Psoas muscle (tissue), 8 donors: ENCODE measurements at places on chromosomes 2 and 18. TPM values are rescaled to one million over a fixed set of nuclear protein-coding genes. Genes with fewer than 3 reads are reported as not detected.
A peak's percentile ranks its signal among the peaks of the same experiment; 100 is the strongest.

DNA sequence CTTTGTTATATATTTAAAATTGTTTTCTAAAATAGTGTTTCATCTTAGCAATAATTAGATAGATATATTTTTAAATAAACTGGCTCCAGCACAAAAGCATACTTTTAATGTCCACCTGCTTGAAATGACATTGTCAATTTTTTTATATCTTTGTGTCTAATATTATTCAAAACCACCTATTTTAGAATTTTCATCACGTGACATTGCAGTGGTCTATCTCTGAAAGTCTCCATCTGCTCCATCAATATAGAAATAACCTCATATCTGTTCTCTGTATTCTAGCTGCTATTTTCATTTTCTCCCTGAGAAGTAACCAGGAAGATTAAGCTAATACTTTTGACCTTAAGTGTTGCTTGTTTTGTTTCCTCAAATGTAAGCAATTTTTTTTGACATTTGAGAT is 248.0 kb upstream of the CNTNAP5 start:
- DNase-seq: no peak

GRCh38 chr18:5975111-5976002 is 80.0 kb upstream of the TMEM200C start:
- no peak for DNase-seq

The UPP2 gene
- polyA plus RNA-seq: not detected

The FSHR gene
- polyA plus RNA-seq: not detected

DNA sequence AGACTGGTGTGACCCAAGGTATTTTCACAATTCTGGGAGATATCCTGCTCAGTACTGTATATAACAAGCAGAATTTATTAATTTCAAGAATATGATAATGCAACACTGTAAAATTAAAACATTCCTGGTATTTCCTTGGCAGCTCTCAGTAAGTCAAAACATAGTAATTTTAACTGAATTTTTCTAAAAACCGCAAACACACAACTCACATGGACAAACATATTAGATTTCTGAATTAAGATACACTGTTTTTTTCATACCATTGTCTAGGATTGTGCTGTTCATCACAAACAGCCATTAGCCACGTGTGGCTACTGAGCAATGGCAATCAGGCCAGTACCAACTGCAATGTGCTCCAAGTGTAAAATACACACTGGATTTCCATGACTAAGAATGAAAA is 29.6 kb downstream of the LPIN2 start:
- DNase-seq: no peak

DNA sequence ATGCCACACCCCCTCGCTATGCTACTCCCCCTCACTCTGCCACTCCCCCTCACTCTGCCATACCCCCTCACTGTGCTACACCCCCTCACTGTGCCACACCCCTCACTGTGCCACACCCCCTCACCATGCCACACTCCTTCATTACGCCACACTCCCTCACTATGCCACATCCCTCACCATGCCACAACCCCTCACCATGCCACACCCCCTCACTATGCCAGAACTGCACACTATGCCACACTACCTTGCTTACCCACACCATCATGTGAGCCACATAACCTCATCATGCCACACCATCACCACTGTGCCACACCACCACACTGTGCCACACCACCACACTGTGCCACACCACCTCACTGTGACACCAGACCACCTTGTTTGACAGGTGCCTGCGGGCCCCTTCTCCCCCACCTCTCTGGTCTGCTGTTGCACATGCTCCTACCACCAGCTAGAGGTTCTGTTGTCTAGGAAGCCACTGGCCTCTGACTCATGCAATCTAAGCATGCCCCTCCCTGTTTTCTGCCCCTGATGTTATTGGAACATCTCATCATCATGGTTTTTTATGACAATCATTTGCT is 22.0 kb downstream of the MARCHF4 start:
- DNase-seq: no peak

The NAT8 gene
- polyA plus RNA-seq: not detected

GRCh38 chr2:100924520-100925451 is 77.3 kb upstream of the RPL31 start:
- DNase-seq: no peak

- DNase-seq: no peak
Measured at GRCh38 chr2:235951982-235952381, 216.2 kb downstream of the GBX2 start.

DNA sequence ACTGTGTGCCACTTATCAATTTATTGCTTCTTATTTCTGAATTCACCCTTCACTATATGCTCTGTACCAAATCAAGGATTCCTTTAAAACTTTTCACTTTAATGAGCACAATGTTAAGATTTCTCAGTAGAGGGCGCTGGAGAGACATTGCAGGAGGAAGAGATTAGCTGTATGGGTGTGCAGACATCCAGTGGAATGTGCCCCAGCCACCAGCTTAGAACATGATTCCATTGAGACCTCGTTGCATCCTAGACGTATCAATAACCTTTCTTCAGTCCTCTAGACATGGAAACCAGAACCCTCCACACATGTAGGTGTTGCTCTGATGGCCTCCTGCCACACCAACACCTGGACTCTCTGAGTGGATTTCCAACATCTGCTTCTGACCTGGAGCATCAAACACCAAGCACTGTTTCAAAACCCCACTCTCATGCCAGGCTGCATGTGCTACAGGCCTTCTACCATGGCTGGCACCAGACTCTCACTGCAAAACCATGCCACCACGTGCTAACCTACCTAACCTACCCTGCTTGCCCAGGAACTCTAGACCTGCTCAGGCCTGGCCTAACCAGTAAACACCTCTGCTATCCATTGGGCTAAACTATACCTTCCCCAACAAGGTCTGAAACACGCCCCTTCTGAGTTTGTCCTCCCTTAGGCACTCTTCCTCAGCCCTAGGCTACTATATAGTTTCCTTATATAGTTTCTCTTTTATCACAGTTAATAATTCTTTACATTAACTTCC is 633.2 kb upstream of the PKDCC start:
- no peak for DNase-seq

The SCN7A gene
- polyA plus RNA-seq: 1.4 TPM

GRCh38 chr2:199459286-199460100 is 1.8 kb upstream of the SATB2 start:
- DNase-seq: peak; percentile 95

- no peak for DNase-seq
Measured at GRCh38 chr2:129492548-129492947, 486.9 kb upstream of the RAB6C start.

DNA sequence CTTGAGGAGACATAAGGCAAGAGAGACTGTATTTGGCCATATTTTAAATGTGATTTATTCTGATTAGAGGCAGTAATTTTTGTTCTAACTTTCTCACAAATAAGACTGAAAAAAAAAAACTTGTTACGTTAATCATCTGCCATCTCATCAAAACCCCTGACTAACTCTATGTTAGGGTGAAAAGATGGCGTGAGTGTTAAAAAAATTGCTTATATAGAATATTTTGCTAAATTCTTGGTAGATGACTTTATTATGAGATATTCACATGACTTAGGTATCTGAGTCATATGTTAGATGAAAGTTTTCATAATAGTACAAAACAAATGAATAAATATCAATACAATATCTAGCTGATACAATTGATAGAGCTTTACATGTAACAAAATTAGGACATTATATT is 1508.7 kb upstream of the TMEFF2 start:
- DNase-seq: no peak

DNA sequence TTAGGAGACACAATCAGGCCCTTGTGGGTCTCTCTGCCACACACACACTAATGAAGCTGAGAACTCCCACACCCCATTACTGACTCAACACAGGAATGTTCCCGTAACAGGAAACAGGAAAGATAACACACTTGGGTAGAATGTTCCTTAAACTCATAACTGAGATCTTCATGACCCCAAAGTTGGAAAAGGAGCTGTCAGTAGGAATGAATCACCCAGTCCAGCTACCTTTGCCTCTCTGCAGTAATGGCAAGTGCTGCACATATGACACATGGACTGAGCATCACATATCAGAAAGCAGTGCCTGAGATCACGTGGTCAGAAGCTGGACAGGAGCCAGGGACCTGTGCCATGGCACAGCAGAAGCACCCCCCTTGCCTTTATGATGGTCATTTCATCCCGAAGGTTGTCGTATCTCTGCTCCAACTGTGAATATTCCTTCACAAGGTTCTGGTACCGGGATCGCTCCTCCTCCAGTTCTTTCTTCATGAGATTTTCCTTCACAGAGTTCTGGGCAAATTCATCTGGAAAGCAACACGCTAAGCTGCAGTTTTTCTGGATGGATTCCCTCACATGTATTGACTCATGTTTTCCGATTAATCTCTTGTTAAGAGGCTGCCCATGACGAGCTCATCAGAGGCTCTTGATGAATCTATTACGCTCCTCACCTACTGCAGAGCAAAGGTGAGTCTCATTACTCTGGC is 65.4 kb upstream of the ACAA2 start:
- no peak for DNase-seq
